Adrenal gland (tissue), 19 donors: ENCODE measurements at places on chromosomes 1 and 21. TPM values are rescaled to one million over a fixed set of nuclear protein-coding genes. Genes with fewer than 3 reads are reported as not detected.

DNA sequence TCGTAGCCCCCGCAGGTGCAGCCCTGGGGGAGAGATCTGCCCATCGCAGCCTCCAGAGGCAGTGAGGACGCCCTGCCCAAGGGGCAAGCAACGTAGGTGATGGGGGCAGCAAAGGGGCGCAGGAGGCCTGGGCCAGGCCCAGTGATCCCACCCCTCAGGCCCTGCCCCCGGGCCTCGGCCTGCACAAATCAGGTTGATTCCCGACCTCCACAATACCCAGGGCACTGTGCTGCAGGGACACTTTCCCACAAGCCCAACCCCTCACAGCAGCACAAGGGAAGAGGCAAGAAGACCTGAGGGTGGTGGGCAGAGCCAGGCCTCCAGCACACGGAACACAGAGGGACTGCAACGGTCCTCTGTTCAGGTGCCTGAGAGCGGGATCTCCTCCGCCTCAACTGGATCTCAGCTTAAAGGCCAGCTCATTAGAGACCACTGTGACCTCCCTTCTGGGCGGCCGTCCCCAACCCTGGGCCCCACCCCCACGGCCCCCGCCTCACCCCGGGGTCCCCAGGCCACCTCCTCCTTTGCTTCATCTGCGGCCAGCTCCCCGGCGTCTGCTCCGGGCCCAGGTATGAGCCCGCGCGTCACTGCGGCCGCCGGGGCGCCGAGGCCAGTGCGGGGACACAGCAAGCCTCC lies 812 bp upstream of the ARF1 start:
- peak overlapping the region; percentile 100 for H3K27ac ChIP-seq
- no peaks in the 10 kb centered on the region for H3K36me3 ChIP-seq
- H3K4me3 ChIP-seq: peak overlapping the region; percentile 81
- peak; percentile 68 for DNase-seq
- H3K27me3 ChIP-seq: no peaks in the 10 kb centered on the region
- H3K4me1 ChIP-seq: peaks cover 31% of the 10 kb centered on the region

Gene PTAFR
- total RNA-seq: 0.72 TPM

Gene SLAMF7
- total RNA-seq: 0.55 TPM

DNA sequence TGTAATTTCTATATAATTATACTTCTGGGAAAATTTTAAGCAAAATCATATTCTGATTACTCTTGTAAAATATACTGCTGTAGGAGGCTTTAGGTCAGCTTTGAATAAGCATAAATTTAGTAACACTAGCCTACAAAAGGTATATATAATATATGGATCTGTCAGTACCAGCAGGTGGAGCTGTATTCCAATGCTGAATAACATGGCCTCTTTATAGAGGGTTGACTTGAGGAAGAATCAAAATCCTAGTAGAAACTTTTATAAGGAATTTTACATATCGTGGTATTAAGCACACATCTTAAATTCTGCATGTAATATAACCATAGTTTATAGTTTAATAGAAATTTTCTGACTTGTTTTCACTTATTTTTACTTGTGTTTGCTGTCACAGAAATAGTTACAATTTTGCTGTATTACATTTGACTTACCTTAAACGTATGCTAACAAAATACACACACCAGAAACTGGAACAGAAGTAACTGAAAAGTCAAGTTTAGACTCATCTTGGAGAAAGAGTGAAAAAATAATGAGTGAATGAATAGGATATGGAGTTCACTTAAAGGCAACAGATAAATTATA lies 79.3 kb downstream of the HMCN1 start:
- H3K4me1 ChIP-seq: no peaks in the 10 kb centered on the region
- H3K27me3 ChIP-seq: no peaks in the 10 kb centered on the region
- no peak overlapping the region for H3K4me3 ChIP-seq
- no peak overlapping the region for H3K27ac ChIP-seq
- no peak for DNase-seq
